ENCODE measurements at places on chromosomes 2 and 18.

DNA sequence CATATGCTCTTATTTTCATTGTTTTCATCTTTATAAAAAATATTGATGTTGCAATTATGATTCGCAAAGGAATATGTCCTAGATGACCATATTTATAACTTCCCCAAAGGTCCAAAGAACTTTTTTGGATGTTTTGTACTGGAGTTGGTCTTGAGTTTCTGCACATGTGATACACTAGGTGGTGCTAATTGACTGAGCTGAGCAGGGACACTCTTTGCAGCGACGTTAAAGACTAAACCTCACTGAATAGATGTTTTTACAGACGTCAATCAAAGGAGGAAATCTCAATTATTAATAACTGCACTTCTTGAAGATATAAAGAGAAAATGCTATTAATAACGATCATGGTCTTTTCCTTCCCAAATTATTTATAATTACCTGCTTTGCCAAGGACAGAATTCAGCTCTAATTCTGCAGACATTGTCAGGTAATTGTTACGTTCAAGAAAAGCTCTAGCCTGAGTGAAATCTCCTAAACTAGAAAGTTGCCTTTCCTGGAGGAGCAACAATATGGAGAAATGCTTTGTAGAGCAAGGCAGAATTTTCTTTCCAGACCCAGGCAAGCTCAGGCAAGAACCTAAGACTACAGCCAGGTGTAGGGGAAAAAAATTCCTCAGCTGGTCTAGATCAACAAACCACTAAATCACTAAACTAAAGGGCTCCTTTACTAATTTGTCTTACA, 119.3 kb upstream of the RBBP8 start:
- DNase-seq: no peak

DNA sequence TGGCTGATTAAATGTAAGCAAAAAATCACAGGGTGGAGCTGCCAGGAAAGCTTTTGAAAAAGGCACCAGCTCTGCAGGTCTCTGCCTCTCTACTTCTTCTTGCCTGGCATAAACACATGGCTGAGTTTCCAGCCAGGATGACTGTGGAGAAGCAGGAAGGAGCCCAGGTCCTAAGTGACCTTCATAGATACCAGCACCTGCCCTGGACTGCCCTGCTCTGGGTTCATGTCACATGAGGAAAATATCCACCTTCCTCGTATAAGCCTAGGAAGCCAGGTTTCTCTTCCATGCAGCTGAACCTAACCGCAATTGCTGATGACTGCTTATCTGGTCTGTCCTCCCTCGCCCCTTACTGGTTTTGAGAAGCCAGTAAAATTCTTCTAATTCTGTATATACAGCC, 47.8 kb upstream of the CREB1 start:
- no peak for DNase-seq

GRCh38 chr18:13427354-13427753, 208.8 kb downstream of the LDLRAD4 start:
- no peak for DNase-seq

DNA sequence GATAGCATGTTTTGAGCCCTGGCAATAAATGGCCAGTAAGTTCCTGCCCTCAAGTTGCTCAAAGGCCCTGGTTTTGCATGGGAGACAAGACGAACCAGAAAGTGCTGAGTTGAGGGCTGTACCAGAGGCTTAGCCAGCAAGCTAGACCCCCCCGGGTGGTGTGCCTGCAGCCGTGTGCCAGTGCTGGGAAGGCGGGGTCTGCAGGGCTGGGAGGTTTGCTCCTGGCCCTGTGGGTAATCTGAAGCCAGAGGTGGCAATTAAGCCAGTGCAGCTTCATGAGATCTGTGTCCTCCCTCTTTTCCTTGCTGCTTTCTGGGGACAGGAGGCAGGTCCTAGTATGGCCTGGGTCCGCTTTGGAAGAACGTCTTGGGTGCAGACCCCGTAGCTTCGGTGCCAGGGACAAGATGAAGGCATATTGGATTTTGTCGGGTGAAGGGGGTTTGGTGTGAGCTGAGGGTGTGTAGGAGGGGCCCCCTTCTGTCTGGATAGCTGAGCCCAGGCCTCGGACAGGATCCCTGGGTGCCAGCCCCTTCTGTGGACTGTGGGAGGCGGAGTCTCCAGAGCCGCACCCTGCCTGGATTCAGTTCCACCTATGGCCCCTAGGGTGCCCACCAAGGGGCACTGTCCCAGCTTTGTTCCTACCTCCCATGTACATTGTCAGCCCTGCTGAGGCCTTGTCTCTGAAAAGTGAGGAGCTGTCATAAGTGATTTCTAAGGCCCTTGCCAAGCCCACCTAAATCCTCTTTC, 15.6 kb downstream of the ATOH8 start:
- DNase-seq: peak; percentile 54

- DNase-seq: no peak
Observed at GRCh38 chr18:67876871-67877270, 360.4 kb upstream of the DSEL start.

DNA sequence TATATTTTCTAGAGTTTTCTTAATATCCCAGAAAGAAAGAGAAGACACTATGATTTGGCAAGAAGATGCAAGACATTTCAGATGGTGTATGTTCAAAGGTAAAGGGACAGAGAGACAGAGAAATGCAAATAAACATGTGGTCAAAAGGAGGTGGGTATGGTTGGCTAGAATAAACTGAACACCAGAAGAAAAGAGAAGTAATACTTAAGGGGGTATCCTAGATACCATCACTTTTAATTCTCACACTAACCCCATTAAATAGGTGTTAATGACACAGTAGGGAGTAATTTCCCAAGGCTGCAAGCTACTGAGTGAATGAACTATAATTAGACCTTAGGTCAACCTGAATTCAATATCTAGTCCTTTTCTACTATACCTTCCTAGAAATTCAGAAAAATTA, 111.2 kb upstream of the CD226 start:
- DNase-seq: no peak

- DNase-seq: no peak
Observed at GRCh38 chr18:23283916-23284430, 148.7 kb downstream of the CABLES1 start.

GRCh38 chr18:8705238-8705960, at the start of gene MTCL1:
TSS of gene MTCL1 (plus strand) at chr18:8705556. CDS start at chr18:8705661, 105 bp downstream.
- DNase-seq: peak; percentile 67

DNA sequence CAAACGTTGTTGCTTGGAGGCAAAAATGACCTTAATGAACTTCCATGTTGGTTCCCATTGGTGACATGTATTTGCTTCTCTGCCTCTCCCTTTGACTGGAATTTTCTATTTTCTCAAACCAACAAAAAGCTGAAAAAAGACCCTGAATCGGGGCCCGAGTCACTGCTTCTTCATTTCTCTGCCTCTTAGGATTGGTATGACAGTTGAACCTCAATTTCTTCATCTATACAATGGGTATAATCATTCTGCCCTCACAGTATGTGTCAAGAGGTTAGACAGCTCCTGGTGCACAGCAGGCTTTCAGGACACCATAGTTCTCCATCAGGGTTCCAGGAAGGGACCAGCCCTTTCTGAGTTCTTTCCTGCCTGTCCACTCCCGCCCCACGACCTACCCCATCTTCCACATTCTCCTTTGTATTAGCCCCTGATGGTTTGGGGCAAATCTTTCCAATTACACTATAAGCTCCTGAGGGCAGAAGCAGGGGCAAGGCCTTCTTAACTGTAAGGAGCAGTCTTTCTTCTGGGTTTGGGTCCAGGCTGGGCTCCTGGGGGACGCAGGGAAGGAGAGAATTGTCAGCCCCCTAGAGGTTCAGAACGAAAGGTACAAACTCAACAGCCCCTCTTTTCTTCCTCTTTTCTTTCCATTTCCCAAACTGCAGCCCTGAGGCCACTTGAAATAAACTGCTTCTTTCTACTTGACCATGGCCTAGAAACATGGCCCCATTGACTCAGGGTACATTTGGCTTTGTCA, 6.3 kb upstream of the PKDCC start:
- no peak for DNase-seq

DNA sequence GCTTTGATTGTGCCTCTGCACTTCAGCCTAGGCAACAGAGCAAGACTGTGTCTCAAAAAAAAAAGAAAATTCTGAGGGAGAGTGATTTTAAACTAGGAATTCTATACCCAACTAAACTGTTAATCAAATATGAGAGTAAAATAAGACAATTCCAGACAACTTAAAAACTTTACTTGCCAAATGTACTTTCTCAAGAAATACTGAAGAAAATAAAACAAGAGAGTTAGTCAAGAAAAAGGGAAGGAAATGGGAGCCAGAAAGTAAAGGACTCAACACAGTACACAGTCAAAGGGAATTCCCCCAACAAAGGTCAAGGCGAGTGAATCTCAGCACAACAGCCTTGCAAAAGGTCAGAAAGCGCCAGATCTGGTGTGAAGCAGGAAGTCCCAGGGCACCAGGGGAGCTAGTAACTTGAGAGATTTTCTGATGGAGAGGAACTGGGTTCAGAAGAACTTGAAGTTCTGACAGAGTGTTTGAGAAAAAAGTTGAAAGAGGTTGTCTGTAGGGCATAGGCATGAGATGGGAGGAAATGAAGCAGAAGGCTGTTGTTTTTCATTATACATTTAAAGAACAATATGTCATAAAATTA, 22.6 kb upstream of the TBC1D8 start:
- no peak for DNase-seq

GRCh38 chr2:1495676-1496358, 82.6 kb downstream of the TPO start:
- DNase-seq: no peak

DNA sequence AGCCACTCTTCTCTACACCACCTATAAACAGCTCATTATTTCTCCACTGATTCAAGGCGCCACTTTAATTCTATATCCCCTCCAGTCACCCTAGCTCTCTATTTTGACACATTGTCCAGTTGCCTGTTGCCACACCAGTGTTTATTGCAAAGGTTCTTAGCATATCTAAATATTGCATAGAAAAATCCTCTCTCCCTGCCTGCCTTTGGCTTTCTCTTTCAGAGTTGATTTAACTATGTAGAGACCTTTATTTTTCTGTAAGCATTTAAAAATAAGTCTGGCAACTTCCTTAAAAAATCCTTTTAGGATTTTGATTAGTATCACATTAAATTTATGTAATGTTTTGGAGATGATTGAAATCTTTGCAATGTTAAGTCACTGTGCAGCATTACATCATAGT, 47.9 kb upstream of the B3GNT7 start:
- no peak for DNase-seq

- no peak for DNase-seq
Observed at GRCh38 chr2:199460846-199461710, 3.3 kb upstream of the SATB2 start.

Measured in germinal center (tissue), 1 donor.